CD4-positive, alpha-beta T cell treated with Interleukin-6 at 100 ng/mL for 8 hours (primary cell): ENCODE measurements at places on chromosomes 5 and 9.

GRCh38 chr5:142516732-142517131 lies 169.2 kb downstream of the FGF1 start:
- DNase-seq = no peak

- no peak for DNase-seq
These were observed 313.9 kb downstream of the TLE1 start for GRCh38 chr9:81375187-81376100.

DNA sequence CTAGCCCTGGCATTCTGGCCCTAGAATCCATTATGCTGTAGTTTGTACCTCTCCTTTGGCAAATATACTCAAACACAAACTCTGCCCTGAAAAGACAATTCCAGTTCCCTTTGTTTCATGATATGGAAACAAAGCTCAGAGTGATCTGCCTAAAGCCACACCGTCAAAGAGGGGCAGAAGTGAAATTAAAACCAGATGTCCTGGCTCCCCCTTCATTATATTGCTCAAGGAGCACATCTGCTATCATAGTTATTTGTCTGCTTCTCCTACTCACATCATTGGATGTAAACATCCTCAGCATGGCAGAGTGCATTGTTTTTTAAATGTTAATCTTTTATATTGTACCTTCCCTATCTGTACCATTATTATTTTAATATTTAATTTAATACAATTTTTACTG lies 266.7 kb upstream of the SMARCA2 start:
- DNase-seq = no peak

DNA sequence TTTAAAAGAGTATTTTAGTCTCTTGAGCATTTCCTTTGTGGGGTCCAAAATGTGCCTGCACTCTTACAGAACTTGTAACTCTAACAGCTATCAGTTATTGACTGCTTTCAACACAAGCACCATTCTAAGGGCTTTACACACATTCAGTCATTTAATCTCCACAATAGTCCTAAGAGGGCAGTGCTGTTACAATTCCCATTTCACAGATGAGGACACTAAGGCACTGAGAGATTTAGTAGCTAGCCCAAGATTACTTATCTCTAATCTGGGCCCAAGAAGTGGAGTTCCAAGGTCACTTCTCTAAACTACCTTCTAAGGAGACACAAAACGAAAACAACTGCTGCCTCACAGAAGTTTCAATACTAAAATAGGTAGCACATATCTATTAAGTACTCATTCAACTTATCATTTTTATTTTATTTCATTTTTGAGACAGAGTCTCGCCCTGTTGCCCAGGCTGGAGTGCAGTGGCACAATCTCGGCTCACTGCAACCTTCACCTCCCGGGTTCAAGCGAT lies 275.2 kb downstream of the CWC27 start:
- DNase-seq = no peak

- DNase-seq = no peak
These were observed 10.5 kb upstream of the EPB41L4B start for GRCh38 chr9:109331353-109331752.

GRCh38 chr9:93960221-93960970 lies 5.2 kb upstream of the BARX1 start:
- DNase-seq = no peak

GRCh38 chr5:54692631-54693030 lies 175.1 kb downstream of the SNX18 start:
- no peak for DNase-seq

- DNase-seq = no peak
These were observed 54.0 kb downstream of the C5orf15 start for GRCh38 chr5:133914434-133914833.

GRCh38 chr9:126038790-126039189 lies 287.8 kb upstream of the MVB12B start:
- no peak for DNase-seq

GRCh38 chr5:101677961-101678360 lies 618.1 kb downstream of the SLCO4C1 start:
- DNase-seq = no peak

GRCh38 chr5:137332296-137332695 lies 166.8 kb downstream of the SPOCK1 start:
- DNase-seq = no peak

- DNase-seq = no peak
These were observed 479.7 kb downstream of the MAN2A1 start for GRCh38 chr5:110169461-110169860.

GRCh38 chr5:171979606-171980005 lies 26.8 kb downstream of the FBXW11 start:
- DNase-seq = no peak

DNA sequence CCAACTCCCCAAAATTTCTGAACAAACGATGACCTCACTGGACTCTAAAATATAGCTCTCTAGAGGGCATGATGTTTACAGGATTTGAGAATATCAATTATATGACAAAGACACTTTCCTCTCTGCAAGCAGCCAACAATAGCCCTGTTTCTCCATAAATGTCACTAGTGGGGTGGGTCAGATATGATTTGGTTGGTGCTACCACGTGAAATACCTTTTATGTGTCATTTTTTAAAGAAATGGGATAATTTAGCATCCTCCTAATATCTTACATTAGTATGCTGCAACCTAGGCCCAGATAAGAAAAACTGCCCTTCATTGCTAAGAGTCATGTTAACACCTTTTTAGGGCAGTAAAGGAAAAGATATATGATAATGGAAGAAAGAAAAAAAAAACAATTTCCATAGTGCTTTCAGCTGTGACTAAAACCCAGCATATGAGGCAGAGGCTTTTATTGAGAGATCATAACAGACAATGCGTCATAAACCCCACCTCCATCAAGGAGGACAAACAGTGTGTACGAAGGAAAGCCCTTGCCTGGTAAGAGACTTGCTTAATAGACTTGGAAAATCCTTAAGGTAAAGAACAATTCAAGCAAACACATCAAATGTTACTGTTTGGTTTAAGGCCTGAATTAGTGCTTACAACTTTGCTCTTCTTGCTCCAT lies 372.4 kb upstream of the PAPPA start:
- no peak for DNase-seq

DNA sequence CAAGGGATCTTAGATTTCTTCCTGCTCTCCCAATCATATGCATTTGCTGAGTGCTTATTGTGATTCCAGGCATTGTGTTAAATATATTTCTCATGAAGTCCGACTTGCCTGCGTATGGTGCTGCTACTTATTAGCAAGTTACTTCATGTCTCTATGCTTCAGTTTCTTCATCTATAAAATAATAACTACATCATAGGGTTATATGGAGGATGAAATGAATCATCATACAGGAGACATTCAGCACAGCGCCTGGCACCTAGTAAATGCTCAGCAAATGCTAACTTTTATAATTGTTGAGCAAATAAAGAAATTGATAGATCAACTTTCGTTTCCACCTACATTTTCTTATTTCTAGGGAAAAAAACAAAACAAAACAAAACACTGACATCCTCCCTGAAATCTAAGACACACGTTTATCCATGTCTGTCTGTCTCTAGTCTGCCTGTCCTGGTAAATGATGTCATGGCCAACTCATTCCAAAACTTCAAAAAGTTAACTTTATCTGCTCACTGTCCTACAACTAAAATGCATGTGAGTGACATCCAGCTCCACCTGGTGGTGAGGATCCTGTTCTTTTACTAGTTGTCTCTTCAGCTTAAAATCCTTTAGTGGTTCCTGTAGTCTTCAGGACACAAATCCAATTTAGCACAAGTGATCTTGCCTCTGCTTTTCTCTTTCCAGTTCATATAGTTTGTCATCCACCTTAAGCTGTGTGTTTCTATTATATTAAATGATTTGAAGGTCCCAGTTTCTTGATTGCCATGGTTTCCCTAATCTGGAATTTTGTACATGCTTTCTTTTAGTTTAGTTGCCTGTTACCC lies 27.7 kb downstream of the PPP3R2 start:
- peak; percentile 44 for DNase-seq

- DNase-seq = no peak
These were observed 157.6 kb downstream of the TTC39B start for GRCh38 chr9:15149450-15149849.

DNA sequence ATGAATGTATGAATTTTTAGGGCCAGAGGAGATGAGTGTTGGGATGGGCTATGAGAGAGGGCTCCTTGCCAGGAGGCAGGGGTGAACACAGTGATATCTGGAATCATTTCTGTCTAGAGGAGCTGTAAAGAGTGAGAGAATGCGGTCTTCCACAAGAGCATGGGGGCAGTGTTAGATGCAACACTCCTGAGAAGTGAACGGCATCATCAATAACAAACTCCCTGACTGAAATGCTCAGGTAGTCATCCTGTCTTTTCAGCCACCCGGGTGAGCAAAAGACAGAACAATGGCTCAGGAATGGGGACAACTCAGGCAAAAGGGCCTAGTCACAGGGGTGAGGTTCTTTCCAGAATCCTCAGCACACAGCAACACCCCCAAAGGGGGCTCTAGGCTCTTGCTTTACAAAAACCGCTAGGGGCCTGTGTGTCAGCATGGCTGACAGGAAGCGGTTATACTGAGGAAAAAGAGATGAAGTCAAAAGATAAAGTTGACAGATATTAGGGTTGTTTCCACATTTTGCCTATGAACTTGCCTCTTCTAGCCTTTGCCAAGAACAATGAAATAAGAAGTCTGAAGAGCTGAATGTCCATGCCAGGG lies 104.6 kb upstream of the LRRTM2 start:
- DNase-seq = no peak

- no peak for DNase-seq
These were observed 115.8 kb upstream of the STC2 start for GRCh38 chr5:173443971-173444370.

GRCh38 chr9:92640398-92641091 lies 29.4 kb downstream of the IPPK start:
- DNase-seq = no peak

GRCh38 chr5:5341531-5342292 lies 80.8 kb upstream of the ICE1 start:
- DNase-seq = no peak

- DNase-seq = no peak
These were observed 19.9 kb downstream of the SGTB start for GRCh38 chr5:65702036-65702435.

GRCh38 chr5:152701305-152701949 lies 296.3 kb upstream of the NMUR2 start:
- DNase-seq = no peak
